Right lobe of liver (tissue), 6 donors: ENCODE measurements at places on chromosomes 5 and 9.

DNA sequence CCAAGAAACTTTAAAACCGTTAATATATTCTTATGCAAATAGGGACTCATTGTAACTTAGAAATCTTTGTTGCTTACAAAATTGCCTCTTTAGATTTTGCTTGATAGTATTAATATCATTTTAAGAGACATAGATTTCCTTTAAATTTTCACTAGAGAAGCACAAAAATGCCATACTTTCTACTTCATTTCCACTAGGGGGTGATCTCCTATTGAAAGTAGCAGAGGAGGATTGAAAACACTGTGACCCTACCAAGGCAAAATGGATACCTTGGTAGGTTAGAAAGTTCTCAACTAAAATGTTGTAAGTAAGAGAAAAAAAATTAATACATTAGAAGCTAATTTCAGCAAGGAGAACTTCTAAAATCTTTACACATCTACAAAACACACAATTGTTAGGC, 204.9 kb downstream of the CHSY3 start:
- DNase-seq, result no peak

DNA sequence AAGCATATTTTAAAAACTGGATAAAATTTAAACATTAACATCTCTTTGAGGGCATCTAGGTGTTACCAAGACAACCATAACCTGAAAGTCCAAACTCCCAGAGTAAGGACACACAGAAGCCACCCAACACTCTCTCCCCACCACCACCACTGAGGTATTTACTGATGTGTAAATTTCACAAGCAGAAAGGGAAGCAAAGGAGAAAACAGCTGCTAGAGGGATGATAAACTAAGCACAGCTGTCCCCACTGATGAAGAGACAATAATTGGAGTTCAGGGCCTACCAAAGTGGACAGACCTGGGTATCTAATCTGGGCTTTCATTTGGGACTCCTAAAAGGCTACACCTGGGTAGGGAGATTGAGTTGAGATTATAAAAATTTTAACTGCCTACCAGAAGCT, 63.6 kb downstream of the FRMD3 start:
- DNase-seq, result no peak

- no peak for DNase-seq
Measured at GRCh38 chr9:133852431-133852830, 114.3 kb upstream of the SARDH start.

GRCh38 chr5:14627270-14627669, 37.2 kb upstream of the OTULIN start:
- no peak for DNase-seq

DNA sequence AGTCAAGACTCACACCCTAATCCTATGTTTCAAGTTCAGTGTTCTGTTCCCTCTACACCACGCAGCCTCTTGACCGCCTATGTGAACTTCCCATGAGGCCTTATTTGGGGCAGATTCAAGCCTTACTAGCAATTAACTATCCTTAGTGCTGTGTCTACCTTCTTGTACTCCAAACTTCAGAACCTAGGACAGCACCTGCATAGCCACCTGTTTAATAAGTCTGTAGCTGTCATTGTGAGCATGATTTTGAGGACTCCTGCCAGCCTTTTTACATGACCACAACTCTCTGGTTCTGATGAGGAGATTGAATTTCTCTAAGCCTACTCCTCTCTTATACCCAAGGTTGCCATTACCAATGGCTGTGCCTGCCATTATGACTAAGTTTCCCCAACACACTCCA, 50.8 kb upstream of the PCSK1 start:
- DNase-seq, result no peak

DNA sequence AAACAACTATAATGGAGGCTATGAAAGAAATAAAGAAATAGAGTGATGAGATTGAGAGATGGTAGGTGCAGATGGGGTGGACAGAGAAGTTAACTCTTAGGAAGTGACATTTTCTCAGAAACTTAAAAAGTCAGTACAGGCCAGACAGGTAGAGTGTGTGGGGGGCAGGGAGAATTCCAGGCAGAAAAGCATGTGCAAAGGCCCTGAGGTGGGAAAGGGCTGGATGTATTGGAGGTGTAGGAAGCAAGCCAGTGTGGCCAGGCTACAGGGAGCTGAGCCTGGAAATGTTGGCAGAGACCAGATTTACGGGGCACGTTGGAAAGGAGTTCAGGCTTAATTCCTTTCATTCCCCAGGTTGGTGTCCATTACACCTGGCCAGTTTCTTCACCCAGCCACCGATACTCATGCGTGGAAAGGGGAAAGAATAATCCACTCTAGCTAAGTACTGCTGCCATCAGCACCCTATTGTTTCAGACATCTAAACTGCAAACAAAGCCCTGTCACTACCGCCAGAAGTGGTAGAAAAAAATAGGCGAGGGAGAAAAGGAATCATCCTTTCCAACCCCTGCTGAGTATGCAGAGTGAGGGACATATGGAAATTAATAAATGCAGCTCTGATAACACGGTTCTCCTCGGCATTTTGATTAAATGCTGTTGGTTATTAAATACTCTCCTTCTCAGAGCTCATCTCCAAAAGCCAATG, 116.8 kb upstream of the GPR151 start:
- DNase-seq, result no peak

DNA sequence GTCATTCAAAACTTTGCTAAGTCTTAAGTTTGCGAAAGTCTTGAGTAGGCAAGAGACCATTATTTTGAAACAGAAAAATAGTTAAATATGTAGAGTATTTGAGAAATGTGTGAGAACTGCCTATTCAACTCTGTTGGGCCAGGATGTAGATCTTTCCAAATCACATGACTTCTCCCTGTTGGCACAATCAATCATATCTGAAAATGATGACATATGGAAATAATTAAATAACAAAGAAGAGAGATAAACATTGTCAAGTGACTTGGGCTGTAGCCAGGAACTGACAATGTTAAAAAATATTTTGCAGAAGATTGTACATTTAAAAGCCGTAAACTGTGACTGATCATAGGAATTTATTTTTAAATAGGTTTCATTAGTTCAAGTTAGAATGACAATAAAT, 104.6 kb upstream of the IL6ST start:
- DNase-seq, result no peak

DNA sequence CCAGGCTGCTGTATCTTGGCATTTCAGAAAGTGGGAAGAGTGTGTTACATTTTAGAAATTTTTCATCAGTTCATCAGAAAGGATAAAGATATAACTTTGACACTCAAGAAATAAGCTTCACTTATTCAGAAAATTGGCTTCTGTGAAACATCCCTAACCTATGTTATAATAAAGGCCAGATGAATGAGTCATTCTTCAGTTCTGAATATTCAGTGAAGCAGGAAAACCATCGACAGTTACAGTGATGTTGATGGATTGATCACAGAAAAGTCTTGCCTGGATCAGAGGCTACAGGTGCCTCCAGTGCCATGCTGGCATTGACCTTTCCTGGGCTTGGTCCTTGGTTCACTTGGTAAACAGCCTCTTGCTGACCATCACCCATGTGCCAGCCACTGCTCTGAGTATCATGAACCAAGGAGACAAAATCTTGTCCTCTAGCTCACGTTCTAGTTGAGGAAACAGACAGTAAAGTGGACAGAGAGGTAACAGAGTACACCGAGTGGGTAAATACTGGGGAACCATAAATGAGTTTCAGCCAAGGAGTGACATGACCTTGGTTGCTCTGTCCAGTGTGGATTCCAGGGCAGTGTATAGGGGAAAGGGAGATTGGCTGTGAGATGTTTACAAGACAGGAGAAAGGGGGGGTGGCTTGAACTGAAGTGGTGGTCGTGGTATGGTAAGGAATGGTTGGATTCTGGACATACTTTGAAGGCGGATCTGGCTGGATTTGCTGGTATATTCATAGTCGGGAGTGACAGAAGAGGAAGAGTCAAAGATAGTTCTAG, 98.6 kb downstream of the AMBP start:
- DNase-seq, result no peak

- DNase-seq, result no peak
Measured at GRCh38 chr9:134059188-134059641, 8.6 kb downstream of the BRD3 start.

- DNase-seq, result no peak
Measured at GRCh38 chr5:107602896-107603295, 67.8 kb downstream of the EFNA5 start.
